Activated naive CD4-positive, alpha-beta T cell (primary cell): ENCODE measurements at places on chromosomes 3 and 15.

DNA sequence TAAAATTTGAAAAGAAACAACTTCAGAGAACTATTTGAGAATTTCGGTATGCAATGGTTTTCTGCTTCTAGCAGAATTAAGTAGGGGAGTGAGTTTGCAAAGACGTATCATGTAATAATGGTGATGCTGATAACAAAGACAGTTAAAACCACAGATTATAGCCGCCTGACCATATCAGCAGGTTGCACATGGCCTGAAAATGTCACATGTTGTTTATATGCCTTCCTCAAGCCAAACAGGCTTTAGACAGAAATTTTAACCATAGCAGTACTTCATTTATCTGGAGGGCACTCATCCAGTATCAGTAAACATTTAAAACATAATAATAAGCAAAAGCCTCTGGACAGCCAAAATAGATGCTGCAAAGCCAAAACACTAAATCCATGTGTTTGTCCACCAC is 131.7 kb downstream of the RYR3 start:
- DNase-seq = no peak

- DNase-seq = no peak
Measured at GRCh38 chr3:21795921-21796320, 44.9 kb upstream of the ZNF385D start.

DNA sequence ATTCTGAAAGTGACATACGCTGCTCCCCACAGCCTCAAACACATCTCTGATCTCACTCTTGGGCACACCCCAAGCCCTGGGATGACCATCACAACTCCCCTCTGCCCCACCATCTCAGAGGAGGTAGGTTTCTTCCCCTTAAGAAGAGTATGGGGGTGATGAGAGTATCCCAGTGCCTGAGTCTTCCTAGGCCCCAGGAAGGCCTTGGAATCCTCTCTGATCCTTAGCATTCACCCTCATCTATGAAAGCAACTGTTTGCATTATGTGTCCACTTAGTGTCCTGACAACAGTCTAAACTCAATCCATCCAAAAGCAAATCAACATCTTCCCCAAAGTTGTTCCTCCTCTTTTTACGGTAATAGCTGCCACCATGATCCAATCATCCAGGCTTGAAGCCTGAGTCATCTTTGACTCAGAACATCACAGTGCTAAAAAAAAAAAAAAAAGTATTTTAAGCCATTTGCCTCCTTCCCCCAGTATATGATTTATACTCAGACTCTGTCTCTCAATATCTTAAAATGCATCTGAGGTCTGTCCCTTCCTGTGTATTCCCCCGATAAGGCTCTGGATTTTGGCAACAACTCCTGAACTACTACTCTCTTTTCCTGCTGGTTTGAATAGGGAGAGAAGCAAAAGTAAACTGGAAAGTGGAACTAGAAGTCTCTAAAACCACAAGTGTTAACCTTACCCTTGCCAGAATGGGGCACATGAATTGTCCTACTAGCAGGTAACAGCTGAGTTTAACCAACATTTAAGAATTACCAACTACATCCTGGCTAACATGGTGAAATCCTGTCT is 22.5 kb downstream of the POPDC2 start:
- DNase-seq = no peak

DNA sequence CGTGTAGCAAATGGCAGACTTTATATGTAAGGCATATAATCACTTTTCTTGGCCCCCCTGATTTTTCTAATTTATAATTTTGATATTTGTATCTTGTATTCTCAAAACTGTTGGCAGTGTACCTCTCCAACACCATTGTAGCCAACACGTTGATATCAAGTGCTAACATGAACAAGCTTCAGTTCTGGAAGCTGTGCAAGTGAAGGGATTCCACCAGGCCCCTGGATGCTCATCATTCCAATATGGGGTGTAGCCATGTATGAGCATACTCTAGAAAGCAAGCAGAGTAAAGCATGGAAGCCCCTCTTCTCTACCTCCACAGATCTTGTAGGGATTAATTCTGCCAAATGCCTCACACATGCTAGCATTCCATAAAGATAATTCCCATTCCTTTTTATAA is 211.3 kb downstream of the MYRIP start:
- no peak for DNase-seq
